Activated CD4-positive, alpha-beta memory T cell treated with anti-CD3 and anti-CD28 coated beads, Interleukin-2, amount 10 ng/mL, durations not matched to agents 7 days and 5 days (primary cell): ENCODE measurements at places on chromosomes 4 and X.

DNA sequence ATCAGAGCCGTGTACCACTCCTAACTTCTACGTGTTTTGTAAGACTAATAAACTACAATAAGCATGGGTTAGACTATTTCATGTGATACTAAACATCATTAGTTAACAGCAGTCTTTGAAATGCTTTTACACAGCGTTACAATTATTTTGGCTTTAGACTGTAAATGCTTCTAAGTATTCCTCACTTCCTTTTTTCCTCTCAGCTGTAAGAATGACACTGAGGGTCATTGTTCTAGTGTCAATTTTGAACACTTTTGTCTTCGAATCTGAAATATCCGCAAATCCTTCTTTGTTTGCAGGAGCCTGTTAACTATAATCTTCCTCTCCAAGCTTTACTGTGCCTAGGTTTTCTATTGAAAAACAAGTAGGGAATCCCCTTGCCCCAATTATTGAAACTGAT, 1.5 kb downstream of the ABCE1 start:
- peaks cover 27% of the 10 kb centered on the region for H3K36me3 ChIP-seq
- peaks cover 31% of the 10 kb centered on the region for H3K4me1 ChIP-seq
- peak overlapping the region; percentile 85 for H3K4me3 ChIP-seq
- H3K27ac ChIP-seq, result peak overlapping the region; percentile 96

GRCh38 chr4:112511093-112511802, 4.7 kb downstream of the NEUROG2 start:
- H3K36me3 ChIP-seq, result peaks cover 7% of the 10 kb centered on the region
- no peak overlapping the region for H3K27ac ChIP-seq
- no peak for DNase-seq
- H3K27me3 ChIP-seq, result peaks cover 85% of the 10 kb centered on the region

DNA sequence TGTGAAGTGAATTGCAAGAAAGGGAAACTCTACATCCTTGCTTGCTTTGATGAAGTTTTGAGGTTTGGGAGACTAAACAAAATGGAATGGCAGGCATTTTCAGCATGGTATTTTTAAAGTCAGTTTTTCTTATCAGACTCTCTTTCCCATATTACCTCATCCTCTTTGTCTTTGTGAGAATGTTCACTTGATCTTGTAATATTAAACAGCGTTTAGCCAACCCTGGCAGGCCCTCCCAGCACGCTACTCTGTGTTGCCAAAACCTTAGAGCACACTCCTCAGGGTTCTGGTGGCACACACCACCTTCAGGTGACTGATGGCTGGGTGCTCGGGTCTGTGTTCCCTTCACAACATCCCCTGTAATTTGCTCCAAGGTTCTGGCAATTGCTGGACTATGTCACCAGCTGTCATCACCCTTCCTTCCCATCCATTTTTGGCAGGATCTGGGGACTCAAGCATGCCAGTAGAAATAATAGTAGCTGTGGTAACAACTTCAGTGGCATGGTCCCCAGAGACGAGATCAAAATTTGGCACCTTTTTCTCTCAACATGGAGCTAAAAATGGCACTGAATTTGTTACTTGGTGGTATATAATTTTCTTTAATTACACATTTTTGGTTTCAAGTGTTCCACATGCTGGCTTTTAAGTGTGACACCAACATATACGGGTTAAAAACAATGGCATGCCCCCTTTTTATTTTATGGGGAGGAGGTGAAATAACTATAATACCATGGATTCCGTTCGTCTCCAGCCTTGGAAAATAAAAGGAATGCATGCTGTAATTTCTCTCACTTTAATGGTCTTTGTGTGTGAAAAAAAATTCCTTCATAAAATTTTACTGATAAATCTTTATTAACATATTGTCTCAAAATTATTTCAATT, 273.1 kb downstream of the DCTD start:
- H3K4me1 ChIP-seq, result no peaks in the 10 kb centered on the region
- H3K36me3 ChIP-seq, result no peaks in the 10 kb centered on the region
- H3K4me3 ChIP-seq, result no peak overlapping the region
- H3K27me3 ChIP-seq, result no peaks in the 10 kb centered on the region
- no peak for DNase-seq

DNA sequence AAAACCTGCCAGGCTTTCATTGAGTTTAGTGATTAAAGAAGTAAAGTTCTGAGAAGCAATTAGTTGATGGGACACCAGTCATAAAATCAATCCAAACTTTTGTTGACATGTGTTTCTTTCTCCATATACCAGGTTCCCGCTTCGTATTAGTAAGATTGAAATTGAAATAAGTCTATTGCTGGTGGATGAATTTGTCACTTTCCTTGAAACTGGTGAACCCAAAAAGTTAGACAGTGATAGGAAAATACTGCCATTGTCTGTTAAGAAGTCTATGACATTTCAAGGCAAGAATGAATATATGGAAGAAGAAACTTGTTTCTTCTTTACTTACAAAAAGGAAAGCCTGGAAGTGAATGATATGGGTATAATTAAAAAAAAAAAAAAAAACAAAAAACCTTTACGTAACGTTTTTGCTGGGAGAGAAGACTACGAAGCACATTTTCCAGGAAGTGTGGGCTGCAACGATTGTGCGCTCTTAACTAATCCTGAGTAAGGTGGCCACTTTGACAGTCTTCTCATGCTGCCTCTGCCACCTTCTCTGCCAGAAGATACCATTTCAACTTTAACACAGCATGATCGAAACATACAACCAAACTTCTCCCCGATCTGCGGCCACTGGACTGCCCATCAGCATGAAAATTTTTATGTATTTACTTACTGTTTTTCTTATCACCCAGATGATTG, at the start of gene CD40LG:
Gene CD40LG (plus strand): TSS at position 482 of the 684 bp plus-strand sequence. CDS start 91 bp downstream, at position 573.
- peaks cover 50% of the 10 kb centered on the region for H3K4me1 ChIP-seq
- DNase-seq, result peak; percentile 56
- peak within 1 kb of the TSS; percentile 91 for H3K27ac ChIP-seq
- peak within 1 kb of the TSS; percentile 96 for H3K4me3 ChIP-seq
- peaks cover 58% of the 10 kb centered on the region for H3K36me3 ChIP-seq

- peaks cover 88% of the 10 kb centered on the region for H3K36me3 ChIP-seq
- no peak overlapping the region for H3K27ac ChIP-seq
- no peak overlapping the region for H3K4me3 ChIP-seq
- H3K4me1 ChIP-seq, result no peaks in the 10 kb centered on the region
- H3K27me3 ChIP-seq, result no peaks in the 10 kb centered on the region
These were observed 76.6 kb downstream of the DDX60 start for GRCh38 chr4:168241953-168242352.
